Left kidney (tissue), 8 donors: ENCODE measurements at places on chromosomes 13 and 19. TPM values are rescaled to one million over a fixed set of nuclear protein-coding genes. Genes with fewer than 3 reads are reported as not detected.
A peak's percentile ranks its signal among the peaks of the same experiment; 100 is the strongest.

DNA sequence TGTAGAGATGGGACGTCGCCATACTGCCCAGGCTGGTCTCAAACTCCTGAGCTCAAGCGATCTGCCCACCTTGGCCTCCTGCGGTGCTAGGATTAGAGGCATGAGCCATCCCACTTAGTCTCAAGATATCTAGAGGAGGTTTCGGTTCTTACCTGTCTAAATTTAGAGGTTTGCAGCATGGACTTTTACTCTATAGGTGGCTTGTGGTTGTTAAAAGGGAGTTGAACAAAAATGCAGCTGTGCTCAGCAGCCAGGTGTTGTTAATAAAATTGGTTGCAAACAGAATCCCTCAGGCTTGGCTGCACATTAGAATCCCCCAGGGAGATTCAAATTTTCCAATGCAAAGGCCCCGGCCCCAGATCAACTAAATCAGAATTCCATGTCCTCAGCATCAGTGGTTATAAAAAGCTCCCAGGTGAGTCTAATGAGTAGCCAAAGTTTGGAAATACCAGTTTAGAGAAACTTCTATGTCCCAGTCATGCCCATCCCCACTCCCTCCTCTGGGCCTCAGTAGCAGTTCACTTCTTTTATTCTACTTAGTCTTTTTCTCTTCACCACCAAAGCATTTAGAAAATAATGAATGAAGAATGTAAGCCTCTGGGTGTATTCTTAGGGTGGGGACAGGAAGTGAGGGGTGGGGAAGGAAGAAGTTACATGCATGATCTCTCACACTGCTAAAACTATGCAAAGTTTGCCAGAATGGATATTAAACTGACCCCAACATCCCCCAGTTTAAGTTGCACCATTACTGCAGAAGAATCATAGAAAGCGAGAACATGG is 471.0 kb downstream of the COG6 start:
- no peak for DNase-seq

PSG2 gene
- not detected for polyA plus RNA-seq

DNA sequence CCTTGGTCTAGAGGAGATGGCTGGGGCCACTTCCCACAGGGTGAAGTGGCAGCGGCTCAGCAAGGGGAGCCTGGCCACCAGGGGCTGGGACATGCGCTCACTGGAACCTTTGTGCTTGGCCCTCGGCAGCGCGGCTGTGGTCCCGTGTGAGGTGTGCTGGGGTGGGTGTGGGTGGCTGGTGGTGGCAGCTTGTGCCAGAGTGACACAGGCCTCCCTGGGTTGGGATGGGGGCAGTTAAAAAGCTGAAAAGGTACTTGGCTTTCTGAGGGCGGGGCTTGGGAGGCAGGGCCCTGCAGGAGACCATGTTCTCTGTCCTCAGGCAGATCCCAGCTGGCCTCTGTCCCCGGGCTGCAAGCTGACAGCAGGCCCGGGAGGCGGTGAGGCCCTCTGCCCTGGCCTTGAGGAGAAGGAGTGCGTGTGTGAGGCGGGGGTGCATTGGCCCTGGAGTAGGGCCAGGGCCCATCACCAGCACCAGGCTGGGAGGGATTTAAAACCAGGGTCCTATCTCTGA is 17.3 kb downstream of the MPND start:
- no peak for DNase-seq

ERICH4 gene
- polyA plus RNA-seq = 6.3 TPM

GRCh38 chr19:56477429-56478338 is 539 bp upstream of the ZNF667 start:
- DNase-seq = peak; percentile 90

DNA sequence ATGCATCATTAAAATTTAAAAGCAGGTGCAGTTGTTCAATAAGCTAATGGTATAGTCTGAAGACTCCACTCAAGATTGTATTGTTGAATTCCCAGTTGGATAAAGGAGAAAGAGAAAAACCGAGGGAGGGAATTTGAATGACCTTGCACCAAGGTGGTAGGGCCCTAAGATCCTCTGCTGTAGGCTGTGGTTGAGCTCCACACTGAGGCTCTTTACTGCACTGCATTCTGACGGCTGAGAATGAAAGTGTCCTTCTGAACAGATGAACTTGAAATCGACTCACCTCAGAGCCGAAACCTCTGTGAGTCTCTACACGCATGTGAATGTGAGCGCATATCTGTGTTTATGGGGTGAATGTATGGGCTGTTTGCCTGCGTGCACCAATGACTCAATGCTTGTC is 388.9 kb upstream of the DACH1 start:
- DNase-seq = peak; percentile 22

KLK12 gene
- not detected for polyA plus RNA-seq

DHDH gene
- polyA plus RNA-seq = 4.6 TPM

MTUS2 gene
- polyA plus RNA-seq = 0.52 TPM

- no peak for DNase-seq
Measured at GRCh38 chr19:13082192-13083007, 20.3 kb downstream of the LYL1 start.

- no peak for DNase-seq
Measured at GRCh38 chr19:35350591-35350990, 2.9 kb downstream of the FFAR1 start.

DNA sequence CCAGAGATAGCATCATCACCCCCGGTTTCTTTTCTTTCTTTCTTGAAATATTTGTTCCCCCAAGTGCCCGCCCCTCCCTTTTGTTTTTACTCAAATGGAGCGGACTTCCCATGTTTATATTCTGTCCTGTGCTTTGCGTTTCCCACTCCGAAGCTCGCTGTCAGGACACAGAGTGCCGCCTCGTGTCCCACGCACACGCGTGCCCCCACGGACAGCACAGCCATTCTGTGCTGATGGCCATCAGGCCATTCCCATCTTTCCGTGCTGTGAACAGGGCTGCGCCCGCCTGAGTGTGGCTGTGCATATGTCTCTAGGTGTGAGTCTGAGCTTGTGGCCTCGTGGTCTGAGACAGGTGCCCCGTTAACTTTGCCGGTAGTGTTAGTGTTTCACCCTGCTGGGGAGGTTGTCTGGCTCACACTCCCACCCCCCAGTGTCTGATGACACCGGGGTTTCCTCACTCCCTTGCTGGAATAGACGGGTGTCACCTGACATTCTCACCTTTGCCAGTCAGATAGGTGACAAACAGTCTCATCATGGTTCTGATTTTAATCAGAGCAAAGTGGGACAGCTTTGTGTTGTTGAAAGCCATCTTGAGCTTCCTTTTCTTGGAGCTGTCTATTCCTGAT is 6.9 kb downstream of the PAK4 start:
- no peak for DNase-seq

FAM83E gene
- 0.57 TPM for polyA plus RNA-seq

DNA sequence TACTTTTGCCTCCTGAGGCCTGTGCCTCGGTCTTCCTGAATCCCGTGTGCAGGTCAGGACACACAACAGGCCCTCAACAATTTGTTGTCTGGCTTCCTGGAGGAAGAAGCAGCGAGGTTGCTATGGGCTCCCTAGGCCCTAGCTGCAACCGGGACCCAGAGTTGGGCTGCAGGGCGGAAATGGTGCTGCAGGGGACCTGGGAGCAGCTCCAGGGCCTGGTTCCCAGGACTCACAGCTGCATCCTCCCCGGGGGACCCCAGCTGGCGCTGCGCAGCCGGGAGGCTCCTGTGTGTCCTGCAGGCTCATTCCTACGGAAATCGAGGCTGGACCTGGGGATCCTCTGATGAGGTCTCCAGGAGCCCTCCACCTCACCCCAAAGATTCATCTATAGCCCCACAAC is 999 bp upstream of the TNFAIP8L1 start:
- DNase-seq = no peak

- DNase-seq = no peak
Measured at GRCh38 chr19:58001895-58002369, 688 bp downstream of the ZNF606 start.

LCP1 gene
- 9.2 TPM for polyA plus RNA-seq

CGB2 gene
- not detected for polyA plus RNA-seq

ITPKC gene
- 11.5 TPM for polyA plus RNA-seq

AP2A1 gene
- polyA plus RNA-seq = 52.9 TPM

NTF4 gene
- polyA plus RNA-seq = 3.1 TPM

TRPM4 gene
- polyA plus RNA-seq = 29.4 TPM

FREM2 gene
- 52.7 TPM for polyA plus RNA-seq
